ENCODE measurements at places on chromosomes 1 and 21.

DNA sequence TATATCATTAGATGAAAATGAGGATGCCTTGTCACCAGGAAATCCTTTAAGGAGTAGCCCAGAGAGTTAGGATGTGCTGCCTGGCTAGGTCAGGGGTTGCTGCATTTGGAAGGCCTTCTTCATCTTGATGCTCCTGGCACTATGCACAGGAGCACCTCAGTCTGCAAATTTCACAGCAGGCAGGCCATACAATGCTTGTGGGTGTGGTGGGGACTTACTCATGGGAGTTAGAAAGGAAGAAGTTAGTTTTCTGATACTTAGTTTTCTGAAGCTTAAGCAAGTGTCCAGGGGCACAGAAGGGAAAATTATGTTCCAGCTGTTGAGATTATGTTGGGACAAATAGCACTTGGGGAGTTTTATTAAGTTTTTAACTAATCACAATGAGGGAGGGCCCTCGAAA lies 11.4 kb downstream of the HLX start:
- no peak for DNase-seq

DNA sequence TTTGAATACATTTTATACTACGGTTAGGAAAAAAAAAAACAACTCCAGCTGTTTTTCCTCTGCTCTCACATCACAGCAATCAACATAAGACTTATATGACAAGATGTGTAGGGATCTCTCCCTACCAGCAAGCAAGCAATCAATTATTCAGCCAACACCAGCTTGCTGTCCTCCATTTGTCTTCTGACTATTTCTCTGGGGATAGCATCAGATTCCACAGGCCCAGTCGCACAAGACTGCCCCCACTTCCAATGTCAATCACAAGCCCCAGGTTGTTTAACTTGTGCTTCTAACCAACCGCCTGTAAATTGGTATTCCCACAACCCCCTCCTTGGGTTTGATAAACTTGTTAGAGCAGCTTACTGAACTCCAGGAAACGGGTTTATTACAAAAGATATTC lies 873.1 kb upstream of the TMPRSS15 start:
- DNase-seq = no peak

- peak; percentile 87 for DNase-seq
Measured at GRCh38 chr1:24393892-24394291, 19.7 kb downstream of the STPG1 start.

DNA sequence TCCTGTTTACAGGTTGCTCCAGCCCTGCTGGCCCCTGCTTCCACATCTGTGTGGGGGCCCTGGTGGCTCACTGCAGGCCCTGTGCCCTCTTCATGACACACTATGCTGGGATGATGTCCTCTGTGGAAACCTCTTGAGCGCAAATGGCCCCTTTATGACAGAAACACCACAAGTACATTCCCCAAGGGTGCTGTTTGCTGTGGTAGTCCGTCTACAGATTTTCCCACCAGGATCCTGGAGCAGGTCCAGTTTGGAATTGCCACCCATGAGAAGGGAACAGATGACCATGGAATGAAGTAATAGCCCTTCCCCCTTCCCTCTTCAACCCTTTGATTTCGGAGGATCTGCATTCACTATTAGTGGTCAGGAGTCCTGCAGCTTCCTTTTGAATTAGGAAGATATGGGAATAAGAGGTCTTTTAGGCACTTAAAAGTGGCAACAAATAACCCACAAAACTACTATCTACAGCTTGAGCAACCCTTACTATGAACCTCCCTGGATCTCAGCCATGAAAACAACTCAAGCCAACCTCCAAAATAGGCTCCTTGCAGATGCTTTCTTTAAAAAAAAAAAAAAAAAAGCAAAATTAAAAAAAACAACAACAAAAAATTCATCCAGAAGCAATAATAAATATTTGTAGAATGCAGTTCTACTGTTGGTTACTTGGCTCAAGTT lies 121.9 kb upstream of the TSPAN2 start:
- peak; percentile 49 for DNase-seq

- no peak for DNase-seq
Measured at GRCh38 chr1:223716302-223716862, 4.0 kb downstream of the CAPN2 start.

DNA sequence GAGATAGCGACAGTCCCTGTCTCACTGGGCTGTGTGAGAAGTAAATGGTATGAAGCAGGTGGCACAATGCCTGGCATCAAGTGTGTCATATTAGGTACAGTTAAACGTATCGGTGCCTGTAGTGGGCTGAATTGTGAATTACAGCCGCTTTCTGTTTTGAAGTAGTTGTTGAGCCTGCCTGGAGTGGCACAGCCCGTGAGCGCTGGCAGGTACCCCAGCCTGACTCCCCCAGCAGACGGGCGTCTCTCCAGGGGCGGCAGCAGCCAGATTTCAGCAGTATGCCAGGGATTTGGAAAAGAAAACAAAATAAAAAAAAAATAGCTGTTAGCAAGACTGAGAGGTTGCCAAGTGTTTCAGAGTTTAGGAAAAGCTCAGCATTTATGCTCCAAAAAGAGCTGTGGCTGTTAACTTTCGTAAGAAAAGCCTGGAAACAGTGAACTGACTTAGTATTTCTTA lies 26.6 kb upstream of the GPR153 start:
- DNase-seq = no peak

DNA sequence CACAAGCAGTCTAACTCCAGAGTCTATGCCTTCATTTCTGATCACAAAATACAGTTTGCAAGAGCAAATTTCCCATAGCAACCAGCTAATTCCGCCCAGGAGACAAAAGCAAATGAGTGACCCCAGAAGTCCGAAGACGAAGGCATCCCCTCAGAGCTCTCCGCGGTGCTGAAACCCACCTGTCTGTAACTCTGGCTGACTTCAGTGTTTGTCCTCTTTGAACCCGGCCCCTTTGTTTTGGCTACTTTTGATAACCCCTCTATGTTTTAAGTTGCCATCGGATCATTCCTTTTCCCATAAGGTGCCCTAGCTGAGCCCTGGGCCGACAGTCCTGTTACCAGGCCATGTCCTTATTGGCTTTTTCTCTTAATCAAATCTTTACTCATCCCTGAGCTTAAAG lies 515.8 kb downstream of the PTPRU start:
- DNase-seq = peak; percentile 23

Data from RPMI7951 (cell line).